Right cardiac atrium (tissue), 5 donors: ENCODE measurements at places on chromosomes 7 and 10. TPM values are rescaled to one million over a fixed set of nuclear protein-coding genes. Genes with fewer than 3 reads are reported as not detected.

- DNase-seq: no peak
These were observed 96.2 kb downstream of the APBB1IP start for GRCh38 chr10:26534384-26534783.

DNA sequence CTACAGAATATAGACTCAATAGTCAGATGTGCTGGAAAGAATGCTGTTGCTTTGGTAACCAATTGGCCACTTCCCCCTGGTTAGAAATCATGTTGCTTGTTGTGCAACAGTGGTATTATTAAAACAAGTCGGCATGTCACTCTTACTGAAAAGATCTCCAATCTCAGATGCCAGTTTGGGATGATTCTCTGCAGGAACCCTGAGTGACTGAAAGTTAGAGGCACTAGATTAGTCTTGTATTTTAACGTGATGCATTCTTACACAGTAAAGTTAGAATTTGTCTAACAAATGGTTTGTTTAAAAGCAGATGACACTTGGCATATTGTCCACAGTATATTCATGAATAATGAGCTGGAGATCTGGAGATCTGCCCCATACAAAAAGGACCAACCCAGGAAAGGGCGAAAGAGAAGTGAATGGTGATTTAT lies 287.6 kb downstream of the TWIST1 start:
- no peak for DNase-seq

DNA sequence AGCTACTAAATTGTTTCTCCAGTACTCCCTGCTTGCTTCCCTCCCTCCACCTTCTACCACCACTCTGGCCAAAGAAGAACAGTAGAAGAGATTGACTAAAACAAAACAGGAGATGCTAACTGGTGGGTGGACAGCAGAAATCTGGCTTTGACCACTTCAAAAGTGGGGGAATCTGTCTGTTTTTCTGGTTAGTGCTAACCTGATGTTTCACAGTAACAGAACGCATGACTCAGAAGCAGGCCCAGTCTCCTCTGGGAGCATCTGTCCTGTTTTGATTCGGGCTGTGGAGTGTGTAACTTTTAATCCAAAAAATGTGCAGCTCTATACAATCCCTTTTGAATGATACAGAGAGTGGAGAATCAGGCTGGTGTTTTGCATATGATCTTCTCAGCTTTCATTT lies 32.7 kb upstream of the ZNF438 start:
- no peak for DNase-seq

The PGAM2 gene
- total RNA-seq: 948 TPM

The FAM13C gene
- 5.3 TPM for total RNA-seq

The NPC1L1 gene
- total RNA-seq: not detected

DNA sequence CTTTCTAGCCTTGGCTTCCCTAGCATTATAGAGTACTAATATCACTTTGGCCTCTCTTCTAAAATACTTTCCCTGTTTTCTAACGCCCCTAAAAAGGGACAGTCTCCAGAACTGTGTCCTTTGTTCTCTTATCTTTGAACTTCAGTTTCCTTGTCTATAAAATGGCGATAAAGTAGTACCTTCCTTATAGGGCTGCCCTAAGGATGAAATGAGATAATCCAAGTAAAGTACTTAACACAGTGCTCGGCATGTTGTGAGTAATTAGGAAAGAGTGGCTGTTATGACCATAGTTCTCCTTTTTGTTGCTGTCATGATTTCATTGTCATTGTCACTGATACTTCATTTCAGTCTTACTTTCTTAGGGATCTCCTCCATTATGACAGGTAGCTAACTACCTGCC lies 114.7 kb downstream of the EXOC4 start:
- no peak for DNase-seq

DNA sequence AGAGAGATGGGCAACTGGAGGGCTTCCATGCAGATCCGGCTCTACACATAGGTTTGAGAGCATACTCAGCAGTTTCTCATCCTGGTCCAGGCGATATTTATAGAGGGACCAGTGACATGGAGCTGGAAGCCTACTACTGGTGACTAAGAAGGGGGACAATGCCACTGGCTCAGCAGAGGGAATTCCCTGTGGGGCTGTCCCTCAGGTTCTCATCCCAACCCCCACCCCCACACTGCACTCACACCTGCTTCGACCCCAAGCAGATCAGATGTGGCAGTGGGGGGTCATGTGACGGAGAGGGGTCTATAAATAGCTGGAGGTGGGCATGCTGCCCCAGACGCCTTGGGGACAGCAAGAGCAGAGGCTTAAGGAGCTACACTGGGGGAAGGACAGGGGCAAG lies at the start of gene CLCN1:
CLCN1 (plus strand) TSS at position 336 of the 400 bp plus-strand sequence. CDS start 102 bp downstream, outside the sequence.
- no peak for DNase-seq

The SEMA3A gene
- 10.0 TPM for total RNA-seq

- no peak for DNase-seq
These were observed 8.2 kb upstream of the CLDN4 start for GRCh38 chr7:73822319-73823173.

GRCh38 chr10:49688261-49688846 lies 8.9 kb downstream of the C10orf53 start:
- no peak for DNase-seq

The MOGAT3 gene
- not detected for total RNA-seq

GRCh38 chr7:105355701-105356100 lies 33.0 kb downstream of the SRPK2 start:
- no peak for DNase-seq

GRCh38 chr10:102262744-102263370 lies 17.5 kb downstream of the GBF1 start:
- DNase-seq: no peak

The PKD2L1 gene
- not detected for total RNA-seq

DNA sequence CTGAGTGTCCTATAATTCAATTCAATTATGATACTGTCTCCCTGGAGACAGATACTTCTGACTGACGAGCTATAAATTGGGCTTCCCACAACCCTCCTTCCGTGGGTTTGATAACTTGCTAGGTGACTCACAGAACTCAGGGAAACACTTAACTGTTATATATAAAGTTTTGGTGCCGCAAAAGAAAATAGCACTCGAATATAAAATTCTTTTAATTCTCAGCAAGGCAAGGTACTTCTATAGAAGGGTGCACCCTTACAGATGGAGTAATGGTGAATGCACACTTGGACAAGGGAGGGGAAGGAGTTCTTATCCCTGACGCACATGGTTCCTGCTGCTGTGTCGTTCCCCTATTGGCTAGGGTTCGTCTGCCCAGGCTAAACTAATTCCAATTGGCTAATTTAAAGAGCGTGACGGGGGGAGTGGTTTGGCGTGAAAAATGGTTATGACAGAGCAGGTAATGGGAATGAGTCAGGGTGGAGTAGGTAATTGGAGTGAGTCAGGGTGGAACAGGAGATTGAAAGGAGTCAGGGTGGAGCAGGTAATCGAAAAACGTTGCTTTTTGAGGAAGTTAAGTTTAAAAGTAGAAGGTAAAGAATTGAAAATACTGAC lies 20.8 kb upstream of the GHITM start:
- no peak for DNase-seq

DNA sequence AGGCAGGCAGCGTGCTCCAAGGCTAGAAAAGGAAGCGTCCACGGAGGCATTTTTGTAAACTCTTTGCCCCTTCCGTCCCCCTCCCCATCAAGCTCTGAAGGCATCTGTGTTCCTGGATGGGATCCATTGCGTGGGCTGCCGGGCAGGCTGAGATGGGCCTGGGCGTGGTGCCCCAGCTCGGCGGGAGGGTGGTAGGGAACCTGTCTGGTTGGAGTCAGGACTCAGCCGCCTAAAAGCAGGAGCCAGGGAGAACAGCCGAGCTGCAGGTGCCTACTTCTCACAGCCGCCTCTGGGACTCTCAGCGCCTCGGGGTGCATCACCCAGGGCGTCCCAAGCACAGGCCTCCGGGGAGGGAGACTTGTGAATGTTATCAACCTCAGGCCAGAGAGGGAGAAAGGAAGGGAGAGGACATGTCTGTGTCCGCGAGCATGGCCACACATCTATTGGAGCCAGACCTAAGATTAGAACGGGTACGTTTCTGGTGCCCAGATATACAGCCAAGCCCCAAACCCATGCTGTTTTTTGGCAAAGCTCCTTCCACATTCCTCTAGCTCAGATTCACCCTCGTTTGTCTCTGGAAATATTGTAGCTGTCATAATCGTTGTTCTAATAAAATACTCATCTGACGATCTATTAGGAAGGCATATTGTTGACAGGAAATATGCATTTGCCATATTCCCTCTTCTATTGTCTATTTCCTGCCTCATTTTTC lies 48.6 kb upstream of the CTBP2 start:
- no peak for DNase-seq

GRCh38 chr7:22879280-22879679 lies 56.6 kb upstream of the TOMM7 start:
- DNase-seq: no peak

DNA sequence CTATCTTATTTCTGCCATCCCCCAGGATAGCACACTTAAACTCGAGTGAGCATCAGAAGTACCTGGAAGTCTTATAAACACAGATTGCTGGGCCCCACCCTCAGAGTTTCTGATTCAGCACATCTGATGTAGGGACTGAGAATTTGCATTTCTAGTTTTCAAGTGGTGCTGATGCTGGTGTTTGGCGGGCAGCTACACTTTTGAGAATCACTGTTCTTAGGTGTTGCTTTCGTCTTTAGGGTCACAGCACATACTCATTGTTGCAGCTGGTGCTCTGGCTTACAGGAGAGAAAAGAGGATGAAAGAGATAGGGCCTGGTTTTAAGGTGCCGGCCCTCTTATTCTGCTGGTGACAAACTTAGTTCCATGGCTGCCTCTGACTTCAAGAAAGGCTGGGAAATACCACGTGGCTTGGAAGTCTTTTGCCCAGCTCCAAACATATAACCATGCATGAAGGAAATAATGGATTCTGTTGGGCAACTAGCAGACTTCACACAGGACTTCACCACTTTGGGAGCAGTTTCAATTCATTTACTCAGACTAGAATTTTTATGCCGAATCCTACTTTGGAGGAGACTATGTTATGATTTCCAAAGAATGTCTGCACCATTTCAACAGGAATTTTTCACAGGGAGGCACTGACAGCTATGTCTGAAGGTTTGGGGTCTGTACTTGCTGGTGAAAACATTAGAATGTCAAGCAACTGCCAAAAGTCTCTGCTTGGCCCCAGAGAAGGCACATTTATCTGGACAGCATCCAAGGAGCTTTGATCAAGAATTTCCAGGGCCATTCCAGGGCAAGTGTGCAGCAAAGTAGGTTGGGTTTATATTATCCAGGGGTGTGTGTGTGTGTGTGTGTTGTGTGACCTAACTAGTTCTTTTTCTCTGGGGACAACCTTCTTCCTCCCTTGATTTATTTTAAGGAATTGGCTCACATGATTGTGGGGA lies 6.9 kb upstream of the MINDY4 start:
- DNase-seq: no peak

The C10orf53 gene
- total RNA-seq: not detected

- no peak for DNase-seq
These were observed 39.7 kb downstream of the DLG5 start for GRCh38 chr10:77886795-77887355.
